ENCODE measurements at places on chromosomes 5 and 9. TPM values are rescaled to one million over a fixed set of nuclear protein-coding genes. Genes with fewer than 3 reads are reported as not detected.

The FCN2 gene
- total RNA-seq, result not detected

The SLC34A3 gene
- not detected for total RNA-seq

The IL9 gene
- total RNA-seq, result 13.0 TPM

The CCDC180 gene
- 1.6 TPM for total RNA-seq

The FNIP1 gene
- 15.9 TPM for total RNA-seq

The GRIA1 gene
- total RNA-seq, result not detected

The SPATA9 gene
- not detected for total RNA-seq

The SERF1A gene
- 11.4 TPM for total RNA-seq

The GNA14 gene
- total RNA-seq, result not detected

The PCDHB13 gene
- not detected for total RNA-seq

The MEGF10 gene
- total RNA-seq, result not detected

The CTNND2 gene
- total RNA-seq, result not detected

The TIGD6 gene
- total RNA-seq, result 3.1 TPM

The OBP2A gene
- not detected for total RNA-seq

The PCDHGC3 gene
- 0.15 TPM for total RNA-seq

The CHSY3 gene
- not detected for total RNA-seq

The C5orf58 gene
- total RNA-seq, result not detected

The SRA1 gene
- total RNA-seq, result 59.6 TPM

The NUTM2G gene
- not detected for total RNA-seq

All from CD8-positive, alpha-beta memory T cell (primary cell).